Hindlimb muscle (tissue), 1 donor: ENCODE measurements at places on chromosomes 2 and 18.

- no peak for DNase-seq
Observed at GRCh38 chr2:224030786-224031185, 8.3 kb downstream of the SERPINE2 start.

- peak; percentile 81 for DNase-seq
Observed at GRCh38 chr2:201618744-201619662, 24.3 kb downstream of the TMEM237 start.

DNA sequence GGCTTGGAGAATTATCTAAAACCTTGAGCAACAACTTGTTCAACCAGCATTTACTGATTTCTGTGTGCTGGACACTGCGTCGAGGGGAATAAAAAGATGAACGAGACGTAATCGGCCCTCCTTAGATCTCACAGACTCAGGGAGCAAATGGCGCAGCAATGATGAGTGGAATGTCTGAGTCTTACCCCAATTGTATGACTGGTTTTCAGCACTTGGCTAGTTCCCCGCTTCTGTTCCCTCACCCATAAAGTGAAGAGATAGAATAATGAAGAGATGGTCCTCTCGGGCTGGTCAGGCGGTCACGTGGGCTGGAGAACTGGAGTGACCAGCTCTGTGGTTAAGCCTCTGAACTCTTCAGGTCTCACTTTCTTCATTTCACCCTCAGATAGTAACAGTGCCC, 17.3 kb upstream of the GATA6 start:
- no peak for DNase-seq

- DNase-seq = no peak
Observed at GRCh38 chr2:101830146-101830545, 132.6 kb downstream of the MAP4K4 start.

DNA sequence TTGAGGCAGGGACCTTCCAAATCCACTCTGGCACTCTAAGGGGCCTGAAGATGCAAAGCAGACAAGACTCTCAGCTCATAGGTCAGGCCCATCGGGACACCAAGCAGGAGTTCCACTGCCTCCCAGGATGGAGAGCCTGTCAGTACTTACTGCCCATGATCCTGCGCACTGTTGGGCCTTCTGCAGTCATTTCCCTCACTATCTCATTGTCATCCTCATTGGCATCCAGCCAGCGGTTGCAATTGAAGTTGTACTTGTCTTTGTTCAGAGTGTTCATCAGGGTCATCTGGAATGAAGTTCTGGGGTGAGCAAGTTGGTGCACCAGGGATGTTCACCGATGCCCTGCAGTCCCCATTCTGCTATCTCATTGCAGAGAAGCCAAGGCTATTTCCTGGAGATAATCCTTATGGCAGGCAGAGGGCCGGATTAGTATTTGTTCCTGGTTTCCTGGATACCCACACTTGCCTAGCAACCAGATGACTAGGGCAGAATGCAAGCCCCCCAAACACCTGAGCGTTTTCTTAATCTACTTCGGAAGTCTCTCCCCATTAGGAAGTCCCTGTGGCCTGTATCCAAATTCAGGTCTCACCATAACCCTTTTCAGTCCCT, 65.1 kb downstream of the LOXHD1 start:
- DNase-seq = no peak

- DNase-seq = no peak
Observed at GRCh38 chr2:236082061-236082460, 86.1 kb downstream of the GBX2 start.

GRCh38 chr2:161238560-161239325, 69.5 kb upstream of the PSMD14 start:
- DNase-seq = peak; percentile 61

DNA sequence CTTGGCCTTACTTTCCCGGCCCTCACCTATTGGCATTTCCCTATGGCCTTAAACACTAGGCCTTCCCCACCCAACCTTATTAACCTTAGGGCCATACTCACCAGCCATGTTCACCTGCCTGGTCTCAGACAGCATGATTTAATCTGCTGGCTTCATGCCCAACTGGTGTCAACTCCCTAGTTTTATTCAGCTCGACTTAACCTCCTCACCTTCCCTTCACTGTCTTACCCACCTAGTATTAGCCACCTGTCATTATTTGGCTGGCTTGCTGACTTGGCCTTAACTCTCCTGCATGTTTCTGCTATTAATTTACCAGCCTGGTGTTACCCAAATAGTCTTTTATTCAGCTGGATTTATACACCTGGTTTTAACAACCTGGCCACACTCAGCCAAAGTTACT, 136.0 kb upstream of the ZSWIM2 start:
- DNase-seq = no peak

GRCh38 chr2:162254236-162254871, 11.1 kb upstream of the FAP start:
- no peak for DNase-seq

- no peak for DNase-seq
Observed at GRCh38 chr2:20198001-20198400, 26.9 kb downstream of the SDC1 start.

- no peak for DNase-seq
Observed at GRCh38 chr2:120873958-120874887, 138.6 kb downstream of the GLI2 start.

DNA sequence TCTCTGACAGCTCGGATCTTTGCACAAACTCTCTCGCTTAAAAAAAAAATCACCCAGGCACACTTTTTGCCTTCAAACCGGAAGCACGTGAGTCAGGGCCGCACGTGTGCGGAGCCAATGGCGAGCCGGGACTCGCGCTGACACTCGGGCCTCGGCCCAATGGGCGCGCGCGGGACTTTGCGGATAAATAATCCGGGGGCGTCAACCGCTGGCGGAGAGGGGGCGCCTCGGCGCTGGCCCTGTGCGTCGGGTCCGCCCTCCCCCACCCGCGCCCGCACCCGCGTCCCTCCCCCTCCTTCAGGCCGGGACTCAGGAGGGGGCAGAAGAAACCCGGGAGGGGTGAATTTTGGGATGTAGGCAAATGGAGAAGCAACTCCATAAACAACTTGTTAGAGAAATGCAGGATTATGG, 319 bp upstream of the EN1 start:
- DNase-seq = peak; percentile 89

GRCh38 chr2:164967781-164968228, 12.5 kb upstream of the SLC38A11 start:
- no peak for DNase-seq

- DNase-seq = no peak
Observed at GRCh38 chr2:152462120-152462519, 127.1 kb downstream of the FMNL2 start.

- no peak for DNase-seq
Observed at GRCh38 chr2:46298522-46299353, 1.5 kb downstream of the EPAS1 start.

DNA sequence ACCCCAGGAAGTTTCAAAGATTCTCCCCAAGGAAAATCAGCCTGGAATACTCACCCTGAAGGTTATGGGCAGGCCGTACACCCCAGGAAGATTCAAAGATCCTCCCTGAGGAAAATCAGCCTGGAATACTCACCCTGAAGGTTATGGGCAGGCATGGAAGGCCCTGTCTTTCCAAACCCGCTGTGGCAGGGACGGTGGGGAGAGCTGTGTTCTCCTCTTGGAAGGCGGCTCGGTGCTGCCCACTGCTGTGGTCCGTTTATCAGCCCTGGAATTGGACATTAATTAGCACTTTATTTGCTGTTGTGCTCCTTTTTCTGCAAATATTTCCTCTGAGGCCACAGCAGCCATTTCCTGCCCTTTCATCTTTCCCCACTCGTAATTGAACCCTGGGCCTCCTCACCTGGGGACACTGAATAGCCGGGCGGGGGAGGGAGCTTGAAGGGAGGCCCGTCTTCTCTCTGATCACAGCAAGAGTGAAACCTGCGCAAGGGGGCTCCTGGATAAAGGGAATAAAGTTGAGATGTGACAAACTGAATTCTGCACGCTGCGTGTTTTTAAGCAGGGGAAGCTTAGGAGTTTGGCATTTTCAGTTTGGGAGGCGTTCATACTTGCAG, 308.7 kb upstream of the SALL3 start:
- DNase-seq = no peak

- no peak for DNase-seq
Observed at GRCh38 chr2:23530909-23531276, 145.9 kb downstream of the KLHL29 start.

DNA sequence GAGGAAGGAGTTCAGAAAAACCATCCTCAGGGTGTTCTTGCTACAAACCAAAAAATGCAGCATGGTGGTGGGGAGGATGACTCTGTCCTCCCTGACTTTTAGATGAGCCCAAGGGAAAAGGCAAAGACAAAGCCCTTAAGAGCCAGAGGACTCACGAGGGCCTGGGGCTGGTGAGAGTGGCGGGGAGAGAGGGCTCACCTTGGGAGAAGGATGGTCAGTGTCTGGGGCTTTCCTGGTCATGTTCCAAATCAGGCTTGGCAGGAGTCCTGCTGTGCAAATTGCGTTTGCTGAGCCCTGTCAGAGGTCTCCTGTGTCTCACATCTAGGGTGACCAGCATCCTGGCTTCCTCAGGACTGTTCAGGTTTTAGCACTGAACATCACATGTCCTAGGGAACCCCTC, 4.7 kb downstream of the UGT1A1 start:
- no peak for DNase-seq

DNA sequence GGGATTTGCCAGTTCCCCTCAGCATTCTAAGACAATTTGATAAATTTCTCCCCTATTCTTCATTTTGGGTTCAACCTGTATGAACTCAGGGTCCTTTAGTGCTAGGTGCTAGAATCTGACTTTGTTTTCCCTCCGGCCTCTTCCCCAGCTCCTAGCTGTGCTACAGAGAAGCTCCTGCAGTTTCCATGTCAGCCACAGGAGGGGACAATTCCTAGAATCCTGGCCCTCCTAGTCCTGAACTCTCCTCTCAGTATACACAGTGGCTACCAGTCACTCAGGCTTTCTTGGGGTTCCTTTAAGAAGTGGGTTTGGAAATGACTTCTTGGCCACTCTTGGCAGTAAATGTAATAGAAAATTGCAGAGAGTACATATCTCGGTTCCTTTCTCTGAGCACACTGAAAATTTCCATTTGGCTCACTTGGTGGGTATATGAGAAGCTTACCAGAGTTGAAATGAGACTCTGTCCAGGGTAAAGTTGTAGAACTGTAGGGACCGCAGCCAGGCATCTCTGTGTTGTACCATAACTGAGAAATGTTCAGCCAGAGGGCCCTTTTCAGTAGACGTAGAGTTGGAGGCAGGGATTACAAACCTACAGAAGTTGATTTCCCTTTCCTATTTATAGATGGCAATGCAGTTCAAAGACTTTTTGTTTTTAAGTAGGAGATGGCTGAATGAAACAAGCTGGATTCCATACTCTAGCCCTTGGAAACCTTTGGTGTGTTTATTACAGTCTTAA, 5.0 kb upstream of the CHST10 start:
- no peak for DNase-seq
